ENCODE measurements at places on chromosomes 11 and 22.

- no peak for DNase-seq
Observed at GRCh38 chr11:72548463-72548862, 114.1 kb upstream of the CLPB start.

DNA sequence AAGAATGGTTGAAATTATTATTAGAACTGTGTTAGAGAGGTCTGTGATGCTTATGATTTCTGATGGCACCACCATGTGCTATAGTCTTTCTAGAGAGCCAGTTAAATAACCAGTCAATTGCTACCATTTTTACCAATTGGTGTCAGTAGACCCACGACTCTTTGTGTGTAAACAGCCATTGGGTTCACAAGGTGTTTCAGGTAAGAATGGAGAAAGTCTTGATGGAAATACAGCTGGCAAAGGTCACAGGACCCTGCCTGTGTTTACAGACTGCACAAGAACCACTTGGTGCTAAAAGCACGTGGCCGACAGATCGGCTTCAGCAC, 30.5 kb upstream of the OR10G7 start:
- DNase-seq: no peak

DNA sequence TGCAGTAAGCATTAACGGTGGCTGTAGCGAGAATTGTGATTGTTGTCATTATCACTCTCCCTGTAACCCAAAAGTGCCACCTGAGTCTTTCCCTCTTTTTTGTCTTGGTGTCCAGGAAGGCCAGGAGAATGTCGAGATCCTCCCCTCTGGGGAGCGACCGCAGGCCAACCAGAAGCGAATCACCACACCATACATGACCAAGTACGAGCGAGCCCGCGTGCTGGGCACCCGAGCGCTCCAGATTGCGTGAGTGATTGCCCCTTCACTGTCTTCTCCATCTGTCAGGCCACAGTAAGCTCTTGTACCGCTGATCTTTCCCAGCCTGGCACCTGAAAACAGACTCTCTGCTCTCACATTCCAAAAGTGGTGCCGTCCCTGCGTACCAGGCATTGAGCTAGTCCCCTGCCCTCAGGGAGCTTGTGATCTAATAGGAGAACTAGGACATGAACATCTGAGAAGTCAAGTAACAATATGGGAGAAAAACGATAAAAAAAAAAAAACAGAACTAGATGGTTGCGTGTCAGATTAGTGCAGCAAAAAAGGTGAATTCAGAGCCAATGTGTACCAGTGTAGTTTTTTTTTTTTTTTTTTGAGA, 5.8 kb downstream of the POLR2F start:
- DNase-seq: no peak

DNA sequence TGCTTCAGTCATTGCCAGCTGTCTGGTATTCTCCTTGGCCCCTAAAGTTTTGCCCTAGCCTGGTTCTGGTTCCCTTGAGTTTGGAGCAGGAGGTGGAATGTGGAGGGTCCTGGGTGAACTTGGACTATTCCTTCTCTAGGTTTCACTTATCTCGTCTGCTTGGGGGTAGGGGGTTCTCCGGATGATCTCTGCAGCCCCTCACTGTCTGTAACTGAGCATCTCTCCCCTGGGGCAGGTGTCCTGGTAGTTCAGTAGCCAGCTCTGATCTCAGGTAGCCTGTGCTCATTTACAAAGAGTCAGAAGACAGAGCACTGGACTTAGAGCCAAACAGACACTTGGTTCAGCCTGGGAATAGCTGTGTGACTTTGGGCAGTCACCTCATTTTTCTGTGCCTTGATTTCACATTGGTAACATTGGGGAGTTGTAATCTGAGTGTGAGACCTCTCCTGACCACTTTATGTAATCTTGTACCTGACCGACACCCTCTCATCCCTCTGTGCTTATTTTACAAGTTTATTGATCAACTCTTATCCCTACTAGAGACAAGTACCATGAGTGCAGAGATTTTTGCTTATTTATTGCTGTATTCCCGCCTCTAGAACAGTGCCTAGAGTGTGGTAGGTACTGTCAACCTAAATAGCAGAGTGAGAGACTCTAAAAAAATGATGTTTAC, 804 bp downstream of the CCDC134 start:
- no peak for DNase-seq

- DNase-seq: no peak
Observed at GRCh38 chr11:103413266-103413888, 304.2 kb downstream of the DYNC2H1 start.

GRCh38 chr11:85947431-85948272, 92.5 kb downstream of the CCDC83 start:
- DNase-seq: peak; percentile 64

GRCh38 chr22:45629469-45630089, 42.1 kb upstream of the ATXN10 start:
- DNase-seq: no peak

DNA sequence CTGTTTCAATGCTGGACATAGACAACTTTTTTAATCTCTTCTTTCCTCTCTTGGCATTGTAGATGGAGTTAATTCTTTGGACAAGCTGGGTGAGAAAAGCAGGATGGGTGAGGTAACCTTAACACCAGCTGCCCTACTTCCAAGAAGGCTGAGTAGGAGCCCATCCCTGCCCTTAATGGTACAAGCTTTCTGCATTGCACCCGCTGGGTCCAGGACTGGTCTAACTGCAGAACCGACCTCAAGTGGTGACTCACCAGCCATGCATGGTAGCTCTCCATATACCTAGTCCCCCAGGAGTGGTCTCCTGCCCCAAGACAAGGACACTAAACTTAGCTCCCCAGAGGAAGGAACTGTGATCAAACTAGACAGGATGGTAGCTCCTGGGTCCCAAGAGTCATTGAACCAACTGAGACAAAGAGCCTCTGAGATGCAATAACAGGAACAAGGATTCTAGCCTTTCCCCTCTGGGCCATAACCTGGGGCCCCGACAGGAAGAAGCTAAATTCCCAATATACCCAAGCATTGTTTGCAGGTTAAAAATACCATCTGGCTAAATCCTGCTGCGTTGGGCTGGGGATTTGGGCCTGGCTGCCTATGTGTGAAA, 32.1 kb downstream of the RPL27A start:
- DNase-seq: no peak

- DNase-seq: no peak
Observed at GRCh38 chr11:114956566-114956965, 278.2 kb downstream of the NXPE2 start.

DNA sequence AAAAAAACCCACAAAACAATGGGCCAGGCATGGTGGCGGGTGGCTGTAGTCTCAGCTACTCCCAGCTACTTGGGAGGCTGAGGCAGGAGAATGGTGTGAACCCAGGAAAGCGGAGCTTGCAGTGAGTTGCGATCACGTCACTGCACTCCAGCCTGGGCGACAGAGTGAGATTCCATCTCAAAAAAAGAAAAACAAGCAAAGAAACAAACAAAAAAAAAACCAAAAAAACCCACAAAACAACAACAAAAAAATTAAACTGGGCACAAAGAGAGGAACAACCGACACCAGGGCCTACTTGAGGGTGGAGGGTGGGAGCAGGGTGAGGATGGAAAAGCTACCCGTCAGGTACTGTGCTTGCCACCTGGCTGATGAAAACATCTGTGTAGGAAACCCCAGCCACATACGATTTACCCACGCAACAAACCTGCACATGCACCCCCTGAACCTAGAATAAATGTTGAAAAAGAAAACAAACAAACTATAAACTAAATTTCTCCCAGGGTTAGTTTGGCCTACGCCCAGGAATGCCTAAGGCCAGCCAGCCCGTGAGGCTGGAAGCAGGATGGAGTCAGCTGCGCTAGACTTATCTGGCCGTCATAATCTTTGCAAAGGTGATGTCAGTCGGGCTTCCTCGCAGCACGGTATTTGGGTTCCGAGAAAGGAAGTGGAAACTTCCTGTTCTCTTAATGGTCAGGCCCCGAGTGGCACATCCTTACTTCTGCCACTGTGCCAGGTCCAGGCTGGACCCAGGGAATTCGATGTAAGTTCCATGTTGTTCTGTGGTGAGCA, 21.9 kb upstream of the CYB5R3 start:
- no peak for DNase-seq

DNA sequence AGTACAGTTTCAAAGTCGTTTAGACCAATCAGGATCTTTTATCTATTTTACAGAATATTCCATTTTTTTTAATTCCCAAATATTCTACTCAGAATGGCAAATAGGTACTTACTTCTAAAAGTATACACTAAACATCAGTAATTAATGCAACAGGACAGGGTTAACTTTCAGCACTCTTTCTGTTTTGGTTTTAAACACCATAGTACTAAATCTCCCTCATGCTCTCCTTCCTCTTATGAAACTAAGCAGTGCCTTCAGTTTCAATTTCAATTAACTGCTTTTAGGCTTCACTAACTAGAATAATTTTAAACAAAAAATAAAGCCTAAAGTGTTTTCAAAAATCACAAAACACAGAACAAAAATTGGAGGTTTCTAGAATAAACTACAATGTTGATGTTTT, 57.9 kb downstream of the NOX4 start:
- no peak for DNase-seq

DNA sequence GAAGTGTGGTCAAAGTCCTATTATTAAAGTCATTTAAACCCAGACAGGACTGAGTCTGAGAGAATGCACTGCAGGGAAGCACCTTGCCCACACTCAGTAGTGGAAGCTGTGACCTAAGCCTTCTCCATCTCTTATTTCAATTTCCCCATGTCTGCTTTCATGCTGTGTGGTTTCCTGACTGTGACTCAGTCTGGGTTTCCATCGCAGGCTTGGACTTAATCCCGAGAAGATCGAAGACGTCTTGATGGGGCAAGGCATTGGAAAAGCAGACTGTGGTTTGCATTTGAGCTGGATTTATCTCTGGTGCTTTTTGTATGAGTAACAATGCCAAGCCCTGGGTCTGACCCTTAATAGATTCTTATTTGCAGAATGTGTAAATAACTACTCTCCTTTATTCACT, 238.9 kb downstream of the NTM start:
- peak; percentile 91 for DNase-seq

- peak; percentile 65 for DNase-seq
Observed at GRCh38 chr11:74417860-74418508, 19.8 kb upstream of the PGM2L1 start.

DNA sequence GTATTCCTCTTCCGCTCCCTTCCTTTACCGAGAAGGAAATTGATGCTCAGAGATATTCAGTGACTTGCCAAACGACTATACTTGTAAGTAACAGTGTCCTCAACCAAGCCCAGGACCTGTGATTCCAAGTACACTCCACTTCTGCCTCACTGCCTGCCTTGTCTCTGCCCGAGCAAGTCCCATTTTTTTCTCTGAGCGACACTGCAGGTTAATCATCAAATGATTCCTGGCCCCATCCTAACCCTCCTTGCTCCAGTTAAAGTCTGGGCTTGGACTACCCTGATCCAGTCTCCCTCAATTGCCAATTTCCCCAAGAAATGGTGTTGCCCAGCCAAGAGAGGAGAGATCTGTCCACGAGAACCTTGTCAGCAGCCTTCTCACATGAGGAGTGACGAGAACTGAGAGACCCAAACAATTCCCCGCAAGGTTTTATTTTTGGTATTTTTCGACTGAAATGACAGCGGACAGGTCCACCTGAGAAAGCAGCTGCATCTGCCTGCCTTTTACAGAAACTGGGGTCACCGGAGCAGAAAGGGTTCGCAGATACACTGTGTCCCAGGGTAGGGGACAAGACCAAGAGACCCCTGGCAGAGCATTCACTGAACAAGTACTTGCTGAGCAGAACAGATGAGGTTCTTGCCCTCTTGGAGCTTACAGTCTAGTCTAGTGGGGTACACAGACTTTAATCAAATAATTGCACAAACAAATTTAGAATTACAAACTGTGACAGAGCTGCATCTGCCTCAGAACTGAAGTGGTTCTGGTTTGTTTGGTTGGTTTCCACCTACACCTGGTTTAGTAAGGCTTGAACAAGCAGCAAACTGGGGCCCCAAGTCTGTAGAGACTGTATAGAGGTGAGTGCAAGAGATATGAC, 11.4 kb downstream of the POU2AF1 start:
- DNase-seq: no peak

All from astrocyte of the hippocampus (primary cell).